Left hindlimb (tissue), 1 donor: ENCODE measurements at places on chromosomes 7 and 10.

DNA sequence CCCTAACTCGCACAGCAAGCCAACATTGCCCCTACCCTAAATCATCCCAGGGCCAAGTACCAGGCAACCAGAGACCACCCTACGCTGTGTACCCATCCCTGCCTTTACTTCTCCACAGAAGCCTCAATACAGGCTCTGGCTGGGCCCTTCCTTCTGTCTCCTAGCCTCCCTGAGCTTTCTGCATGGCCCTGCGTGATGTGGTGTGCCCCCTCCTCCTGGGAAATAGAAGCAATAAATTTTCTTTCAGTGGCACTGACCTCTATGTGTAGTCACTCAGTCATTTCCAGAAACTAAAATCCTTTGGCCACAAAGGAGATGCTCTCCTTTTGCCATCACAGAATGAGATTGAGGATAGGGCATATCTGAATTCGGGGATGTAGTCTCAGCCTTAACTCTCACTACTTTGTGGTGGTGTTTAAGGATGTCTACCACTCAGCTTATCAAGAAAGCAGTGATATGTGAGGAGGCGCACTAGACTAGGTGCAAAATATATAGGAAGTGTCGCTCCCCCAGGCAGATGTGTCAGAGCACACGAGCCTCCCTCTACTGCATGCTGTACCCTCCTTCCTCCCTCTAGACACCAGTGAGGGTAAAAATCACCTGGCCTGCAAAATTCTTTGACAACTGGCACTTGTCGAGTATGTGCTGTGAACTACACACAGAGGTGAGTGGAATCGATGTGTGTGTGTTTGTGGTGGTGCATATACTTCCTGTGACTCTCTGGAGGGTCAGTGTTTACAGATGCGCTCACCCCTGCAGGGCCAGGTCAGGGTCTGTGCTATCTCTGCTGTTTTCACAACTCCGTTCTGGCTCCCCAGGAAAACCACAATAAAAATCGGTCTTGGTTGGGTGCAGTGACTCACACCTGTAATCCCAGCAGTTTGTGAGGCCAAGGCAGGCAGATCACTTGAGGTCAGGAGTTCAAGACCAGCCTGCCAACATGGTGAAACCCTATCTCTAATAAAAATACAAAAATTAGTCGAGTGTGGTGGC, 825.9 kb upstream of the IGFBP3 start:
- DNase-seq, result no peak

DNA sequence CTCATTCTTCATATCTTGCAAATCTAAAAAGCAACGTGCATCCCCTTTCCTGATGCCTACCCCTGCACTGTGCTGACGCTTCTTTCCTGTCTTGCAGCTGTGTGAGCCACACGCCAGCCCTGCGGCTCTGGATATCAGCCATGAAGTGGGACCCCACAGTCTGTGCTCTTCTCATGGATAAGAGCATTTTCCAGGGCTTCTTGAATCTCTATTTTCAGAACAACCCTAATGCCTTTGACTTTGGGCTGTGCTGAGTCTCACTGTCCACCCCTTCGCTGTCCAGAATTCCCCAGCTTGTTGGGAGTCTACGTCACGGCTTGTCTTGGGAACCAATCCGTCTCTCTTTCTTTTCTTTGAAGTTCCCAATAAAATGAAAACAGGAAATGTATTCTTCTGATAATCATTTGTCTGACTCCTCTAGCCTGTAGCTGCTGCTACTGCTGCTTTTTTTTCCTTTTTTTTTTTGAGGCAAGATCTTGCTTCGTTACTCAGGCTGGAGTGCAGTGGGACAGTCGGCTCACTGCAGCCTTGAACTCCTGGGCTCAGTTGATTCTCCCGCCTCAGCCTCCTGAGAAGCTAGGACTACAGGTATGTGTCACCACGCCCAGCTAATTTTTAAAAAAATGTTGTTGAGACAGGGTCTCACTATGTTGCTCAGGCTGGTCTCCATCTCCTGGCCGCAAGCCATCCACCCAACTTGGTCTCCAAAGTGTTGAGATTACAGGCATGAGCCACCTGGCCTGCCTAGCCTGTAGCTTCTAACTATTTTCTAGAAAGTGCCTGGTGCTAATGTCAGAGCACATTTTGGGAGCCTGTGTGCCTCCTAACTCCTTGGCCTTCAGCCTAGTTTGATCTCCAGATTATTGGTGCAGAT, 30.3 kb downstream of the GSTO2 start:
- no peak for DNase-seq

- DNase-seq, result no peak
These were observed 48.9 kb upstream of the C10orf120 start for GRCh38 chr10:122748496-122748895.

GRCh38 chr7:45033261-45033930, 33.4 kb downstream of the CCM2 start:
- no peak for DNase-seq

GRCh38 chr7:36338256-36338655, 51.4 kb upstream of the ANLN start:
- no peak for DNase-seq

- no peak for DNase-seq
These were observed 22.2 kb upstream of the EXOC4 start for GRCh38 chr7:133230591-133231194.

- no peak for DNase-seq
These were observed 10.1 kb downstream of the OTUD1 start for GRCh38 chr10:23448802-23449570.

DNA sequence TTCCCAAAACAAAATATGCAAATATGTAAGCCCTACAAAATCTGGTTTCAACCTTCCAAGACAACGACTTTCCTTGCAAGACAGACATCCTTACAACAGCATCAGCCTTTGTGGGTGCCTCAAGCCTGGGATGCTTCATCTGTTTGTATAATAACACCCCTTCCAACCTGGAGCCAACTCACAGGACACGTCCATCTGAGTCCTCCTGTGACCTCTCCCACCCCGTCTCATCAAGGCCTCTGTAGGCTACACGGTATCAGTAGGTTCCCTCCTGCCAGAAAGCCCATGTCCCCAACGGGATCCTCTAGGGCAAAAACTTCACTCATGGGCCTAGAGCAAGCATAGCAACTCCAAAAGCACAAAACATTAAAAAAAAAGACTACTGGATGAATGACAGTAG, 173.2 kb downstream of the TNS3 start:
- DNase-seq, result no peak
